ENCODE measurements at places on chromosomes 1 and 21.

DNA sequence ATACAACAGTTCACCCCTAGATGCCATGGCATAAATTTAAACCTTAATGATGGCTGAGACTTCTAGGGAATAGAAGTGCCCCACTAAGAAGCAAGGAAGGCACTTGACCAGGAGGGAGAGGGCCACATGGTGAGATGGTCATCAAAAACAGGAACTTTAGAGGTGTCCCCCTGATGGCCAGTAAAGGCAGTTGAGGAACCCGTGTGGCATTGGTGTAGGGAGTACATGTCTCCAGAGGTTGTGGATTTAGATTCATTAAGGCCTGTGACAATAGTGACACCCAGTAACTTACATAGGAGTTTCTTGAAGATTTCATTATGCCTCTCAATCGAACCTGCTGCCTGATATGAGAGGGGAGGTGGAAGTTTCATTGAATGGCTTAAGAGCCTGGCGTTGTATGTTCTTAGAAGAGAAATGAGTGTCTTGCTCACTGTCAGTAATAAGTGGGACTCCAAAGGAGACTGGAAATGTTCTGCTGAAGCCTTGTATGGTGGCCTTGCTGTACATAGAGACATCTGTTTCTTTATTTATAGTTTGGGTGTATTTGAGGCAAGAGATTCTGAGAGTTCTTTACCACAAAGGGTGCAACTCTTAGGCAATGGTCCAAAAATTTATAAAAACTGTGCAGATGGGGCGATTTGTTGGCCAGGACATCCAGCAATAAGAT is 27.9 kb downstream of the EDARADD start:
- no peak for DNase-seq

- DNase-seq = no peak
Observed at GRCh38 chr21:25188677-25189079, 418.6 kb downstream of the MRPL39 start.

- no peak for DNase-seq
Observed at GRCh38 chr1:32695098-32695904, 7.3 kb downstream of the SYNC start.

- peak; percentile 89 for DNase-seq
Observed at GRCh38 chr1:36224537-36225282, 467 bp downstream of the THRAP3 start.

DNA sequence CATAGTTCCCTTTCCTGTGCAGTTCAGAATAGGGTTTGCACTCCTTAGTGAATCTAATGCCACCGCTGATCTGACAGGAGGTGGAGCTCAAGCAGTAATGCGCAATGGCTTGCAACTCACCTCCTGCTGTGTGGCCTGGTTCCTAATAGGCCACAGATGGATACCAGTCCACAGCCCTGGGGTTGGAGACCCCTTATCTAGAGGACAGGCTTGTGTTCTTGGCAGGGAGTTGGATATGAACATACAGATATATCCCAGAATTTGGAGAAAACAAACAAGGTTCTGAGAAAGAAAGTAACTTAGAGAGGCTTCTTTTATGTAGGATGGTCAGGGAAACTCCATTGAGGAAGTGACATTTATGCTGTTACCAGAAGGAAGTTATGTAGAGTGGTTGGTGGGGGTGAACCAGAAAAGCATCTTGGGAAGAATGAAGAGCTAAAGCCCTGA is 5.1 kb upstream of the PTPRC start:
- DNase-seq = no peak

DNA sequence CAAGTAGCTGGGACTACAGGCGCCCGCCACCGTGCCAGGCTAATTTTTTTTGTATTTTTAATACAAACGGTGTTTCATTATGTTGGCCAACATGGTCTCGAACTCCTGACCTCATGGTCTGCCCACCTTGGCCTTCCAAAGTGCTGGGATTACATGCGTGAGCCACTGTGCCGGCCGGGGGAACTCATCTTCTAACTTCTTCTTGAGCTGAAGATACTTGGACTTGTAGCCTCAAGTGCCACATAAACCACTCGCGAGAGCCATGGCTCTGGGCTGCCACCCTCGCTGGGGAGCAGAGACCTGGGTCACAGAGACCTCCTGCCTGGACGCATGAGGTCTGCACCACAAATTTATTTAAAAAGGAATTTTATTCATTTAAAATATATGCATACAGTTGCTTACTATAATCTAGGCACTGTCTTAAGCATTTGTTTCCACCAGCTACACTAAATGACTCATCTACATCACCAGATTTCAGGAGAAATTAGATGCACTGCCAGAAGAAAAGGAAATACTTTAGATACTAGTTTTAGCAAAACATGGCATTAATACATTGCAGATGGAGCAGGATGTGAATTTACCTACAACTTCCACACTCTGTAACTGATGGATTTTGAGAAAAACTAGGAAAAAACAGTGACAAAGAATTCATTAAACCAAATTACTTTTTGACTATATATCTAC is 29.9 kb upstream of the PUM1 start:
- DNase-seq = no peak

All from hepatocyte (in vitro differentiated cells).